ENCODE measurements at places on chromosomes 7 and 10.

DNA sequence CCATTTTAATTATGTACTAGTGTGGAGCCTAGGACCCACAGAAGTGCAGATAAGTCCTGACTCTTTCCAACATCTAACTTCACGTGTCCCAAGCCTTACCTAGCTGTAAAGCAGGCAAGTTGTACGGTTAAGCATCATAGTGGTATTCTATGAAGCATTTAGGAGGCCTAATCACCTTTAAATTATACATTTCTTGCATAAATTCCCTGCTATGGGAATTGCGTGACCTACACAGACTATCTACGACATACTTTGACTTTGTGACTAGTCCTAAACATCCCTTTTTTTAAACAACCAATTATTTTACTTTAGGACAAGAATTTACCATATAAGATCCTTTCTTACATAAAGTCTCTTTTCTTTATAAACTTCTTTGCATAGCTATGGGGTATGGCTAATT is 37.7 kb upstream of the LRGUK start:
- DNase-seq: no peak

- no peak for DNase-seq
Observed at GRCh38 chr10:50636618-50637579, 13.1 kb upstream of the SGMS1 start.

- DNase-seq: no peak
Observed at GRCh38 chr10:22459496-22459895, 114.2 kb downstream of the SPAG6 start.

- DNase-seq: no peak
Observed at GRCh38 chr7:50721661-50722259, 60.9 kb downstream of the GRB10 start.

DNA sequence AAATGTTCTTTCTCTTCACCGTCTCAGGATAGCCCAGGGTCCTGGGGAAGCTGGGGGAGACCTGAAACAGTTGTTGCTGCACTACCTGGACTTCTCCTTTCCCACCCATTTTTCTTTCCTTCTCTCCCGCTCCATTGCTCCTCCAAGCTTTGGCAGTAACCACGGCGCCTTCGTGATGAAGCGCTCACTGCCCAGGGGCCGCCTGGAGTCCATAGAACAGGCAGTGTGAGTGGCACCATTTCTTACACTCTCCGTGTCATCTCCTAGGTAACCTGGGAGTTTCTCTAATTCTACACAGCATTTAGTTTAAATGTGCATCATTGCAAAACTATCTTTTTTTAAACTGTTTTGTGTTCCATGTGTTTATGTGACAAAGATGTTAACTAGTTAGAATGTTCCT is 40.3 kb upstream of the BHLHA15 start:
- no peak for DNase-seq

DNA sequence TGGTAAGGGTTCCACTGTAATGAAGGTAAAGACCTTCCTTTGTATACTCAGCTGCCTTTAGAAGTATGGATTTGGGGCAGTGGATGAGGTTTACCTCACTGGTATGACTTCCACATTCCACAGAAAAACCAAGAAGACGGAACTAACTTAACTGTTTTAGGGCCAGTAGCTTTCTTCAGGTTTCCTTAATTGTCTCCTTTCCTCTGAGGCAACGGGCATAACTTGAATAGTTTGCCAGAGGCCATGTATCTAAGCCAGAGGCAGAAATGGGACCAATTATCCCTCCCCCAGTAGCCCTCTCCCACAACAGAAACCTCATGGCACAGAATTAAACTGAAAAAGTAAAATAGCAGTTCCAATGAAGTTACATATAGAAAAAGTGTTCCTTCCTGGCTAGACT is 281.7 kb downstream of the PHTF2 start:
- DNase-seq: no peak

GRCh38 chr7:133398506-133398905 is 145.6 kb downstream of the EXOC4 start:
- no peak for DNase-seq

DNA sequence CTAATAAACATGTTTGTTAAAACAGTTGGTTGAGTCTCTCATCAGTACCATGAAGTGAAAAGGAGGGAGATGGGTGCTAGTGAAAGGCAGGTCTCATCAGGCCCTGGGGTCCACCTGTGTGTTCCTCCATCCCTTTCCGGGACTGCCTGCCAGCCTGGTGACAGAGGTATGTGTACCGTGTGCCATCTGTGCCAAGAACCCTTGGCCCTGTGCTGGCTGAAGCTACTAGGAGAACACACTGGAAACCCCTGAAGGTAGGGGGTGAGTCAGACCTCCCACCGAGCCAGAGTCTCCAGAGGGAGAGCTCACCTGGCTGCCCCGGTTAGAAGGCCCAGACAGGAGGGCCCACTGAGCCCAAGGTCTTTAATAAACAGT is 2.3 kb downstream of the DDIT4 start:
- no peak for DNase-seq

GRCh38 chr7:30815388-30815854 is 44.2 kb downstream of the MINDY4 start:
- no peak for DNase-seq

DNA sequence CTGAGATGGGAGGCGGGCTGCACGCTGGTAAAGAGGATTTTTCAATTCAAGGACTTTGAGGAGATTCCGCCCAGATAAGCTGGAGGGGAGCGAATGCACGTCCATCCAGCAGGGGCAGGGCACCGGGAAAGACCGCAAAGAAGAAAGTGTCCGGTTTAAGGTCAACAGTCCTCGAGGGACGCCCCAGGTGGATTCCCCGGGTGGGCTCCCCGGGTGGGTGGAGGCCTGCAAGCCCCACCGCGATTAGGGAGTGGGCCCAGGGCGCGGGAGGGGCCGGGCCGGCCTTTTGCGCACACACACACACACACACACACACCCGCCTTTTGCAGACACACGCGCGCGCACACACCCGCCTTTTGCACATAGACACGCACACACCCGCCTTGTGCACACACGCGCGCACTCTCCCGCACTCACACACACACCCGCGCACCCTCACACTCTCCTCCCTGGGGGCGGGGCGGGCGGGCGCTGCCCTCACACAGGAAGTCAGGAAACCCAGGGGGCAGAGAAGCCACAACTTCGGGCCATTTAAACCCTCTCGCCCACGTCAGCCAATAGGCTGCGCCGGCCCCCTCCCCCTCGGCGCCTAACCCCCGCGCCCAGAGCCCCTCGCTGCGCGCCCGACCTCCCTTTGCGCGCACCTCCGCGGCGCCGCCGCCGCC is 615 bp downstream of the ARHGAP12 start:
- DNase-seq: peak; percentile 6

DNA sequence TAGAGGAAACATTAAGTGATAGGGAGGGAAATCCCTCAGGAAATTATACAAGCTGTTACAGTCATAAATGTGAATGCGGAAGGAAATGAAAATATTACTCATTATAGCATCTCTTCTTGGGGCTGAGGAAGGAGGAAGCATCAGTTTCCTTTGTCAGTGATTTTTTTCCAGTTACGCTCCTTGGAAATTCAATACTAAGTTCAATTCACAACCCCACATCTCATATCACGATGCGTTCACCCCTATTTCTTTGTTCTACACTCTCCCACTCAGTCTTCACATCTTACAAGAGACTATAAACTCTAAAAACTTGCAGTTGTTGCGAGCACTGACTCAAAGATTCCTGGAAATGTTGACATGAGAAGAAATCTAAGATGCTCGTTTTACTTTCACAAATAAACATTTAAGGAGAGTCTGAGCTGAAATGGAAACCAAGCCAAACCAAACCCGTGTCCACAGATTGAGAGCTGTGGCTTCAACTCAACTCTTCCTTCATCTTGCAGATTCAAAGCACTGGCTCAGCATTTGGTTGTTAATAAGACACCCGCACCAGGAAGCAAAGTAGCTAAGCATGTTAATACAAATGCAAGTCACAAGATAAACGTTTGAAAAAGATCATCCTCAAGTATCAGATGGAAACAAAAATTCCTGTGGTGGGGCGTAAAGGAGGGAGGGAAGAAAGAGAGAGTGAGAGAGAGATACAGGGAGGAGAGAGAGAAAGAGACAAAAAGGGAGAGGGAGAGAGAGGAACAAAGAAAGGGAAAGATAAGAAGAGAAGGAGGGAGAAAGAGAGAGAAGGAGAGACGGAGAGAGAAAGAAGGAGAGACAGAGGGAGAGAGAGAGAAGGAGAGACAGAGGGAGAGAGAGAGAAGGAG is 150.0 kb upstream of the RSU1 start:
- DNase-seq: no peak

GRCh38 chr10:70052462-70053217 is at the start of gene MACROH2A2:
Gene MACROH2A2, plus strand, starts transcription at chr10:70052846. Its CDS starts 22,813 bp downstream, at chr10:70075659.
- no peak for DNase-seq

GRCh38 chr7:149882248-149883047 is 8.7 kb downstream of the ATP6V0E2 start:
- DNase-seq: no peak

DNA sequence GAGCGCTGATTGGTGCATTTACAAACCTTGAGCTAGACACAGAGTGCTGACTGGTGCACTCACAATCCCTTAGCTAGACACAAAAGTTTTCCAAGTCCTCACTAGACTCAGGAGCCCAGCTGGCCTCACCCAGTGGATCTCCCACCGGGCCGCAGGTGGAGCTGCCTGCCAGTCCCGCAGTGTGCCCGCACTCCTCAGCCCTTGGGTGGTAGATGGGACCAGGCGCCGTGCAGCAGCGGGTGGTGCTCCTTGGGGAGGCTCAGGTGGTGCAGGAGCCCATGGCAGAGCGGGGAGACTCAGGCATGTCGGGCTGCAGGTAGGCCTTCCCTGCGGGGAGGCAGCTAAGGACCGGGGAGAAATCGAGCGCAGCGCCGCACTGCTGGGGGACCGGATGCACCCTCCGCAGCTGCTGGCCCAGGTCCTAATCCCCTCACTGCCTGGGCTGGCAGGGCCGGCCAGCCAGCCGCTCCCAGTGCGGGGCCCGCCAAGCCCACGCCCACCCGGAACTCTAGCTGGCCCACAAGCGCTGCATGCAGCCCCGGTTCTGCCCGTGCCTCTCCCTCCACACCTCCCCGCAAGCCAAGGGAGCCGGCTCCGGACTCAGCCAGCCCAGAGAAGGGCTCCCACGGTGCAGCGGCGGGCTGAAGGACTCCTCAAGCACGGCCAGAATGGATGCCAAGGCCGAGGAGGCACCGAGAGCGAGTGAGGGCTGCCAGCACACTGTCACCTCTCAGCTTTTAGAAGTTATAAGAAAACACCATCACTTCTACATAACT is 128.9 kb downstream of the ZNF438 start:
- no peak for DNase-seq

DNA sequence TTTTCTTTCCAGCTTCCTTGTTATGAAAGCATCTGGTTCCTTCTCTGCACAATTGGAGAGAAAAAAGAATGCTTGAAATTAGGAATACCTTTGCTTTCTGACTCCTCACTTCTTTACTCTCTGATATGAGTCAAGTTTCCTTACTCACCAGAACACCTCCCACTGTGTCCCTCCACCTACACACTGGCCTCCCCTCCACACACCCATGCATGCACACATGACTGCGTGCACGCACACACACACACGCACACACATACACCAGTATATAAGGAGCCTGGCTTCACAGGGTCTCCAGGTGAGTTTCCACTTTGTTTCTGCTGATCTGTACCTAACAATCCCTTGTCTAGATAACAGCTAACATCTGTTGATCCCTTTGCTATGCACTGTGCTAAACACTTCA is 11.4 kb upstream of the PTER start:
- DNase-seq: no peak

- no peak for DNase-seq
Observed at GRCh38 chr10:58373442-58373827, 11.8 kb upstream of the TFAM start.

DNA sequence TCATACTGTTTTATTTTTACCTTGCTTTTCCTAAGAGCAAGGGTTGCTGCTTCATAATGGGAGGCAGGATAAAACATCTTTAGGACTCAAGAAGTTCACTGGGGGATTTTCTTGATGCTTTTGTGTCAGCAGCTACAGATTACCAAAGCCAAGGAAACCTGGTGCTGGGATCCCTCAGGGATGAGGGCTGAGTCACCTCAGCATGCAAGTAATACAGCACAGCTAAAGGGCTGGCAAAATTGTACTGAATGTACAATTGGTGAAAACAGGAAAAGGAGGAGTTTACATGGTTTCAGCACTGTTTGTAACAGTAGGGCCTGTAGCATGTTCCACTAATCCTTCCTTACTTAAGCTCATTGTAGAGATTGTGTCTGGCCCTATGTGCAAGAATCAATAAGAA is 1056.8 kb downstream of the SORCS1 start:
- no peak for DNase-seq

GRCh38 chr10:102115775-102116174 is 4.4 kb downstream of the LDB1 start:
- no peak for DNase-seq

GRCh38 chr7:104011829-104012228 is 22.4 kb upstream of the RELN start:
- no peak for DNase-seq

DNA sequence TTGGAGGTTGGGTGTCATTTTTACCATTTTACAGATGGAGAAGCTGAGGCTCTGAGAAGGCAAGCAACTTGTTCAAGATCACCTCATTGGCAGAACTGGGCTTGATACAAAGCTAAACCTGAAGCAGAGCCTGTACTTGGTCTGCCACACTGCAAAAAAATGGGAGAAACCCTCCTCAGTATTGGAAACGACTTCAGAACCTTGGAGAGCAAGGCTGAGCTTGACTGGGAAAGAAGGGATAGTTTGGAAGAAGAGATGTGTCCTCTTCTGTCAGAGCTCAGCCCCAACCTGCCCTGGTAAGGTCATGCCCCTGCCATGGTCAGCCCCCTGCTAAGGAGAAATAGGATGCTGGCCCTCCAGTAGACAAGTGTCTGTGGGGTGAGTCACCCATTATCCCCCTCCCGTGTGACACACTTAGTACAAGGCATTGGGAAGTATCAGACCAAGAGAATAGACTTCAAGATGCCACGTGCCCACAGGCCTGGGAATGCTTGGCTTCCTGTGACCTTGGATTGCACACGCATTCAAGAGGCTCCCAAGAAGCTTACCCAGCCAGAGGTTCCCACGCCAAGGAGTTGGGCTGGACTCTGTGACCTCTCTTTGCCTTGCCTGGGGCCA is 56.2 kb upstream of the SMNDC1 start:
- no peak for DNase-seq

- no peak for DNase-seq
Observed at GRCh38 chr7:14054125-14054524, 64.7 kb upstream of the ETV1 start.

DNA sequence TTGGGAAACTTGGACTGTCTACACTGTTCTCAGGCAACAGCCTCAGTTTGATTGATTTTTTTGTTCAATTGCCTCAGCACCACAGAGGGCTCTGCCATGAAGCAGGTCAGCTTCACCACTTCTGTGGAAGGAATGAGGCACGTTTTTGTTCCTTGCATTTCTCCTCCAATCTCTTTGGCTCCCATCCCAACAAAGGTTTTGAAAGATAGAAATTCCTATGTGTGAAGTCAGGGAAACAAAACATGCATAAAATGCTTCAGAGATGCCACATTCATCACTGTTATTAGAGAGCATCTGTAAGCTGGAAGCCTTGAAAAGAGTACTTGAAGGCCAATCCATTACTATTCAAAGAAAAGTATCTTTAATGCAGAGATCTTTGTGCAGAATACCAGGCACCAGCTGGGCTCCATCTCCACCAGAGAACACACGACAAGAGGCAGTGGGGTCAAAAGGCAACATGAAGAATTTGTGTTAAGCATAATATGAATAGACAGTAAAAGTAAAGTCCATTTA is 249.1 kb upstream of the LYZL1 start:
- no peak for DNase-seq
